Adrenal gland (tissue), 19 donors: ENCODE measurements at places on chromosomes 11 and 22. TPM values are rescaled to one million over a fixed set of nuclear protein-coding genes. Genes with fewer than 3 reads are reported as not detected.

DNA sequence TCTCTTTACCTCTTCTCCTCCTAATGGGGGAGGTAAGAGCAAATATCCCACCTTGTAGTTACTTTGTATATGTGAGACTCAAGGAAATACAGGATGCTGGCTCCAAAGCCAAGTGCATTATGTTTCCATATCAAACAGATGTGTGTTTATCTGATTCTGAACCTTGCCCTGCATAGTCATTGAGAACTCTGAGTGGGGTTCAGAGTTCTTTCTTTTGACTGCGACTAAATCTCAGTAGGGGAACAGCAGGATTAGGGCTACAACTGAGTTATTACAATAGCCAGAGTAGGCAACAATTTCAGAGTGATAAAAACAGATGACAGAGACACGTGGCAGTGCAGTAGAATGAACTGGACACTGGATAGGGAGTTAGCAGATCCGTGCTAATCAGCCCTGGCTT, 34.1 kb upstream of the TLCD5 start:
- DNase-seq: no peak
- peaks cover 10% of the 10 kb centered on the region for H3K4me1 ChIP-seq
- no peaks in the 10 kb centered on the region for H3K27me3 ChIP-seq
- no peak overlapping the region for H3K27ac ChIP-seq
- H3K36me3 ChIP-seq: no peaks in the 10 kb centered on the region
- no peak overlapping the region for H3K4me3 ChIP-seq

GRCh38 chr11:119774172-119774763, 45.3 kb upstream of the NECTIN1 start:
- no peak overlapping the region for H3K27ac ChIP-seq
- H3K4me1 ChIP-seq: no peaks in the 10 kb centered on the region
- no peaks in the 10 kb centered on the region for H3K36me3 ChIP-seq
- no peak for DNase-seq
- no peak overlapping the region for H3K4me3 ChIP-seq

DNA sequence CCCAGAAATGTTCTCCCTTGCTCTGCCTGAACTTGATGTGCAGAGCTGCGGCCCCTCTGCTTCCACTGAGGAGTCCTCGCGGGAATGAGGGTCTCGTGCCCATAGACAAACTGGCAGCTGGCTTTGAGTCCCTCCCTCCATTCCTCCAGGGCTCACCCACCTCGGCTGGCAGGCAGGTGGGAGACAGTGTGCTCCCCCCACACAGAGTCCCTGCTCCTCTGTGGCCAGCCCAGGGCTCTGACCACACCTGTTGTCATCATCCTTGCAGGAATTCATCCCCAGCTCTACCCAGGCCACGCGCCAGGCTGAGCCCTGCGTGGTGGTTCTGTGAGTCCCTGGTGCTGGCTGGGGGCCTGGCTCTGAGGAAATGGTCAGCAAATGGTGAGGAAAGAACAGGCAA, 521.9 kb downstream of the TBC1D22A start:
- H3K4me3 ChIP-seq: no peak overlapping the region
- no peaks in the 10 kb centered on the region for H3K4me1 ChIP-seq
- H3K36me3 ChIP-seq: no peaks in the 10 kb centered on the region
- no peaks in the 10 kb centered on the region for H3K27me3 ChIP-seq

GRCh38 chr11:34356913-34357700, 703 bp downstream of the ABTB2 start:
- peak; percentile 60 for DNase-seq
- H3K27ac ChIP-seq: peak overlapping the region; percentile 63
- H3K36me3 ChIP-seq: no peaks in the 10 kb centered on the region
- H3K4me1 ChIP-seq: peaks cover 39% of the 10 kb centered on the region
- H3K4me3 ChIP-seq: peak overlapping the region; percentile 10

DNA sequence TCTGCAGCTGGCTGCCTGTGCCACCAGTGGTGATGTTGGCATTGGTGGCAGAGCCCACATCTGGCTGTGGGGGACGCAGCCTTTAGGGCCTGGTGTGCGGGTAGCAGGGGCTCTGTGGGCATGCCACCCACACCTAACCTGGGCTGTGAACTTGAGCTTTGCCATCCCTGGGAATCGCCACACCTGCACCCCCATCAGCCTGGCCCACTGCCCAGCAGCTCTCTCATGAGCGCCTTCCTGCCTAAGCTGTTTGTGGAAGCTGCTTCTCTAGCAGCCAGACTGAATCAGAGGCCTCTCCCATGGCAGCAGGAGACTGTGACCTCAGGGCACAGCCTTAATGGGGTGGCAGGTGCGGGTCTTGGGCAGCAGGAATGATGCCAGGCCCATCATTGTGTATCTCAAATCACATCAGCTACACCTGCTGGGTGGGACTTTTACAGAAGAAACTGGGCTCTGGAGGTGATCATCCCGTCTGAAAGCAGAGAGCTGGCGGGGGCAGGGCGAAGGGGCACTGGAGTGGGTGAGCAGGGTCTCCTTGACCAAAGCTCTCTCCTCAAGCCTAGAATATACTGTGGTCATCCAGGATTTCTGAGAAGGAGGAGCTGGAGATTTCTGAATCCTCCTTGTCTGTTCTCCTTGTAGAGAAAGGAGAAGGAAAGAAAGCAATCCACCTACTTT, 17.8 kb upstream of the CARS1 start:
- no peaks in the 10 kb centered on the region for H3K4me1 ChIP-seq
- H3K4me3 ChIP-seq: no peak overlapping the region
- H3K36me3 ChIP-seq: no peaks in the 10 kb centered on the region

GRCh38 chr22:28438183-28438768, 241.4 kb downstream of the TTC28 start:
- no peak overlapping the region for H3K27ac ChIP-seq
- DNase-seq: no peak
- no peaks in the 10 kb centered on the region for H3K36me3 ChIP-seq
- no peaks in the 10 kb centered on the region for H3K27me3 ChIP-seq
- H3K4me1 ChIP-seq: peaks cover 16% of the 10 kb centered on the region

DNA sequence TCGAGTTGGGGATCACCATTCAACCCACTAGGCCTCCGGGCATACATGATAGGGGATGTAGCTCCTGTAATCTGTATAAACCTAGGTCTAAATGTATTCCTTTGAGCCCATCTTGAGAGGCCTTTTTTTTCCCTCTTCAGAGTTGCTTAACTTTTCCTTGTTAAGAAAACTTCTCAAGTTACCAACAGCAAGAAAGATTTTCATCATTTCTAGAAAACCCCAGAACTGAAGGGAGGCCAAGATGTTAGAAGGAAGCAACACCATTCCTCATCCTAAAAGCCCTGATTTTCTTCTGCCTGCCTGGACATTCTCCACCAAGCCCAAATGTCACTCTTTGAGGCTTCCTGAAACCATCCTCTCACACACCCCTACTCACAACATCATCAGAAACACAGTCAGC, 79.4 kb downstream of the TMPRSS5 start:
- no peak for DNase-seq
- H3K4me3 ChIP-seq: no peak overlapping the region
- H3K27me3 ChIP-seq: peaks cover 4% of the 10 kb centered on the region
- no peak overlapping the region for H3K27ac ChIP-seq
- no peaks in the 10 kb centered on the region for H3K4me1 ChIP-seq
- H3K36me3 ChIP-seq: no peaks in the 10 kb centered on the region

DNA sequence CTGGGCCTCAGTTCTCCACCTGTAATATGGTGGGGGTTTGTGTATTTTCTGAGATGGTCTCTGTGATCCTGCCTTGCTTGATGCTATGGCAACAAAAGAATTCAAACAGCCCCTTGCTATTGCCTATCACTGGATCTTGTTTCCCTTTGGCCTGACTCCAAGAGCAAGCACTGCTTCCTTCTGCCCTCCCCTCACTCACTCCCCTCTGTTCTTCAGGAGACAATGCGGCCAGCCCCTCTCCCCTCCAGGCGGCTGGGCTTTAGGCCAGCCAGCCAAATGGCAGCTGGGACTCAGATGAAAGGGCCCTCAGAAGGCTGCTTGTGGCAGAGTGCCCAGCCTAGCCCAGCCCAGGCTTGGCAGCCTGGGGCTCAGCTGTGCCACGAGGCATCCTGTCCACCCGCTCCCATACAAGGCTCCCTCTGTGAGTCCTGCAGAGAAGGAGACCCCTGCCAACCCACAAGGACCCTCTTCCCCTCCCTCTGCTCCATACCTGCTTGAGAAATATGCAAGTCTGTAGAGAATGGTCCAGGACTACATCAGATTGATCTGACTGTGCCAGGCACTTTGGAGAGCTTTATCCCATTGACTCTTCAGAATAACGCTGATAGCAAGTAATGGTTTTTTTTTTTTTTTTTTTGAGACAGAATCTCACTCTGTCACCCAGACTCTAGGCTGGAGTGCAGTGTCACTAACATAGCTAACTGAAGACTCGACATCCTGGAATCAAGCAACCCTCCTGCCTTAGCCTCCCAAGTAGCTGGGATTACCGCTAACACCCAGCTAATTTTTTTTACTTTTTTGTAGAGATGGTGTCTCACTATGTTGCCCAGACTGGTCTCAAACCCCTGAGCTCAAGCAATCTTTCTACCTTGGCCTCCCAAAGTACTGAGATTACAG, 7.6 kb upstream of the KCTD14 start:
- peaks cover 22% of the 10 kb centered on the region for H3K4me1 ChIP-seq
- H3K27me3 ChIP-seq: no peaks in the 10 kb centered on the region
- H3K36me3 ChIP-seq: no peaks in the 10 kb centered on the region
- H3K4me3 ChIP-seq: no peak overlapping the region

GRCh38 chr11:117145393-117145761, 1.3 kb downstream of the PAFAH1B2 start:
- H3K27ac ChIP-seq: peak overlapping the region; percentile 79
- peaks cover 46% of the 10 kb centered on the region for H3K4me1 ChIP-seq
- DNase-seq: peak; percentile 37

DNA sequence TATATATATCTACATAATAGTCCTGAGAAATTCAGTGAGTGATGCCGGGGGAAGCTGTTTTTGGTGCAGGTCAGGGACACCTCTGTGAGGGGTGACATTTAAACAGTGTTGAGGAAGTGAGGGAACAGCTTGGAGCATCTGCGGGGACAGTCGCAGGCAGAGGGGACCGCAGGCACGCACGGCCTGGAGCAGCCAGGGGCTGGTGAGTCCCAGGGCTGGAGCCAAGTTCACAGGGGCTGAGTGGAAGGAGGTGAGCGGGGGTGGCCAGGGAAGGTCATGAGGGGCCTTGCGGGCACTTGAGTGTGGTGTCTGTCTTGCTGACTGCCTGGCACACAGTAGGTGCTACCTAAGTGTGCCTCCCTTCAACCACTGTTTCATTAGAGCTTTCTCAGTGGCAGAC, 65.4 kb downstream of the TSPAN18 start:
- H3K4me1 ChIP-seq: no peaks in the 10 kb centered on the region
- no peaks in the 10 kb centered on the region for H3K27me3 ChIP-seq

The CRYBB3 gene
- 0.57 TPM for total RNA-seq
